CD4-positive, alpha-beta T cell treated with Interleukin-6 for 4 hours (primary cell): ENCODE measurements at places on chromosomes 16 and 17.

DNA sequence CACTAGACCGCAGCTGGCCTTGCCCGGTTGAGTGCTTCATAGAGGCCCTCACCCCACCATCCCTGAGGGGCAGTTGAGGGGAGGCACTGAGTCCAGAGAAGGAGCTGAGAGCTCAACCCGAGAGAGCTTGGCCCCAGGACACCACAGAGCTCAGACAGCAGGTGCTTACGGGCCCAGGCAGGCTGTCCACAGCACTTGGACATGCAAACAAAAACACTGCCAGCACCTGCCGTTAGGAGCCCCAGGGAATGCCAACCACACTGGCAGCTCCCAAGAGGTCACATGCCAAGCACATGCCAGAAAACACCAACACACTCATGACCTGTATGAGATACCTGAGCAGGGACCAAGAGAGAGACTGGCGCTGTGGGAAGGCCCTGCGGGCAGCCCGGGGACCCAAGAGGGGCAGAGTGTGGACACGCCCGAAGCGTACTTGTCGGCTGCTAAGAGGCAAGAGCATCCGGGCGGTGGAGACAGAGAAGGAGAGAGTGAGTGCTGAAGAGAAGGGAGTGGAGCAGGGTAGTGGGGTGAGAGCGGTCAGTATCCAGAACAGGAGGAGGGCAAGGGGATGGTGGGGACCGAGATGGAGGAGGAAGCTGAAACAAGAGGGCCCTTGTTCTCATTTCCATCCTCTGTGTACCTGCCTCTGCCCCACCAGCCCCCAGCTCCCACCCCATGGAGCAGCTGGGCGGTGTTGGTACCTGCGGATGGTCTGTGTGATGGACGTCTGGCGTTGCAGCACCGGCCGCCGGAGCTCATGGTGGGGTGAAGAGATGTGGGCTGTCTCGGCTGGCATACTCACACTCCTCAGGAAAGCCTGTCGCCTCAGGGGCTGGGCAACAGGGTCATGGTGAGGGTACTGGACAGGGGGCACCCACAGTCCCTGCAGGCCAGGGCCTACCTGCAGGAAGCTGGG, 8.2 kb downstream of the RHBDF1 start:
- no peak for DNase-seq

DNA sequence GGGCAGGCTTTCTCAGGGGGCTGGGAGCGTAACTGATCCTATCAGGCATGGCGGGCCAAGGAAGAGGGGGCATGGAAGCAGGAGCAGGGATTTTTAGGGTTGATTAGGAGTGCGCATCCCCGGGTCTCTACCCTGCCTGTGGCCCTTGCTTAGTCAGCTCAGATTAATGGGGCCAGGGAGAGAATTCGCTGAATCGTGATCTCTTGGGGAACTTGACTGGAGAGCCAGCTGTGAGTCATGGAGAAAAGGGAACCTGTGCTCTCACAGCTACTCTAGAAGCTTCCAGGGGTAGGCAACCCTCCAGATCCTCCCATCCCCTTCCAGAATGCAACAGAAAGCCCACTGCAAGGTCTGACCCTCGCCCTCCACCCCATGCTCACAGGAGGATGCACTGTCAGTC, 3.6 kb downstream of the FOXN1 start:
- DNase-seq: no peak

DNA sequence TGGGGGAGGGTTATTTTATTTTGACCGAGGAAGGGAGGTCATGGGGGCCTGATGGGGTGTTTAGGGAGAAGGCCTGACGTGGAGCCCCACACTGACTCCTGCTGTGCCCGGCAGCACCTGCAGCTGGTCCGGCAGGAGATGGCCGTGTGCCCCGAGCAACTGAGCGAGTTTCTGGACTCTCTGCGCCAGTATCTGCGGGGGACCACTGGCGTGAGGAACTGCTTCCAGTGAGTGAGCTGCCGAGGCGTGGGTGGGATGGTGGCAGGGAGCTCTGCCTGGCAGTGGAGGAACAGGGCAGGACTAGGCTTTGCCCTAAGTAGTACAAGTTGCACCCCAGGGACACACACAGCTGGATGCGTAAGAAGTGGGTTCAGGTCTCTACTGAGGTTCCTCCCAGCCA, 30.0 kb downstream of the NECAB2 start:
- DNase-seq: no peak

DNA sequence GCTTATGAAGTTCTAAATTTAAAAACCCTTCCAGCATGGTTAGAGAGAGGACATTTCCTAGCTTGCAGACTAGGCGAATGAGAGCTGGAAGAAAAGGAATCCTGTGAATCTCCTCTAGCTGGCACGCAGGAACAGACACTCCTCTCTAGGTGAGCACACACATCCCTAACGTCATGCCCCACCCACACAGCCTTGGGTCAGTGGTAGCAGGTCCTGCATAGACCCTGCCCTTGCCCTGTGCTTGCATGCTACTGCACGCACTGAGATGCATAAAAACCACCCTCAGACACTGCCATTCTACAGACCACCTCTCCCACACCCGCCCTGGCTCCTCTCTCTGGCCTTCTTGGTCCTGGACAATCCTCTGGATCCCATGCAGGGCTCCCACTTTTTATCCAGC, 23.5 kb downstream of the CES1 start:
- DNase-seq: no peak

GRCh38 chr17:59668816-59669215, 38.4 kb downstream of the PTRH2 start:
- no peak for DNase-seq

- DNase-seq: peak; percentile 25
Observed at GRCh38 chr17:7328840-7329373, at the start of gene NEURL4. NEURL4 (minus strand) TSS chr17:7329335; CDS start chr17:7329312, 23 bp downstream.

GRCh38 chr17:79808763-79809529, 12.1 kb upstream of the CBX8 start:
- no peak for DNase-seq

DNA sequence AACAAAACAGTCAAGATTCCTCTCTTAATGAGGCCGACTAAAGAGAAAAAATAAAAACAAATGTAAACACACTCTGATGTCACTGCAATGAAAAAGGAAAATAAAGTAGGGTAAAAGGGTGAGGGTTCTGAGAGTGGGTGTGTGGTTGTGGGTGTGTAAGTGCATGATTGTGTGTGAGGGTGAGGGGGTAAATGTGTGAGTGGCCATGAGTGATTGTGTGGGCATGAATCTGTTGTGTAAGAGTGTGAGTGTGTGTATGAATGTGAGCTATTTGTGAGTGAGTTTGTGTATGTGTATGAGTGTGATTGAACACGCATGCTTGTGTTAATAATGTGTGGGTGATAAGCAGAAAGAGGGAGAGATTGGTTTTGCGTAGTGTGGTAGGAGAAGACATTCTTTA, 132.8 kb downstream of the CDH11 start:
- DNase-seq: no peak

DNA sequence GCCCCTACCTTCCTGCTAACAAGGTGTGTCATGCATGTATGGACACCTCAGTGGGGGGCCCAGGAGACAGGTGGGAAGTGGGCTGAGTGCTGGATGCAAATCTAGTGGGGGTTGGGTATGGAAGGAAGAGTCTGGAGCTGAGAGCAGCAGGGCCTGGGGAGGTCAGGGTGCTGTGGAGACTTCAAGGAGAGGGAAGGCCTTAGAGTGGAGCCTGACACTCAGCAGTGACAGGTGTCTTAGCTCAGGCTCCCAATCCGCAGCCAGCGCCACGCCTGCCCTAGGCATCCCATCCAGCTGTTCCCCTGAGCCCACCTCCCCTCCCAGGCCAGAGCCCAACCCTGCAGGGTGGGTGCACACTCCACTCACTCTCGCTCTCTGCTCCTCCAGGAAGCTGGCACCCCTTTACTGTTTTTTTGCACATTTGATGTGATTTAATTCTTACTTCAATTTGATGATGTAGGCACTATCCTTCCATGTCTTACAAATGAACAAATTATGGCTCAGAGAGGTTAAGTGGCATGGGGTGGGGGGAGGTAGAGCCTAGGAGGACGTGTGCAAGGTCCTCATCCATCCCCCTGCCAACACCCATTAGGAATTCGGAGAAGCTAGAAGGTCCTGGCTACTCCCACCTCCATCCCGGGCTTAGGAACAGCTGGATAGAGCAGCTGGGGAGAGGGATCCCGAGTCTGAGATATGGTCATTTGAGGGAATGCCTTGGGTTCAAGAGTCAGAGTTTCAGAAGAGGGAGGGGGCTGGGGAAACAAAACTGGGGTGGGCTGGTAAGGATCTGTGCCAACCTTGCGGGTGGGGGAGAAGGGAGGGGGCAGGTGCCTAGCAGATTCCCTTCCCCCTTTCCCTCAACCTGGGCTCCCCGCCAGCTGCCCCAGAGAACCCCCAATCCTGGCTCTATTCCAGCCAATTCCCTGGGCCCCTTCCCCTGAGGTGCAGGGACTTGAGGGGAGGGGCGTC, 2.1 kb downstream of the FAM171A2 start:
- no peak for DNase-seq

GRCh38 chr16:27211026-27211425, 7.7 kb downstream of the KDM8 start:
- no peak for DNase-seq
